ENCODE measurements at places on chromosomes 2 and 18.

DNA sequence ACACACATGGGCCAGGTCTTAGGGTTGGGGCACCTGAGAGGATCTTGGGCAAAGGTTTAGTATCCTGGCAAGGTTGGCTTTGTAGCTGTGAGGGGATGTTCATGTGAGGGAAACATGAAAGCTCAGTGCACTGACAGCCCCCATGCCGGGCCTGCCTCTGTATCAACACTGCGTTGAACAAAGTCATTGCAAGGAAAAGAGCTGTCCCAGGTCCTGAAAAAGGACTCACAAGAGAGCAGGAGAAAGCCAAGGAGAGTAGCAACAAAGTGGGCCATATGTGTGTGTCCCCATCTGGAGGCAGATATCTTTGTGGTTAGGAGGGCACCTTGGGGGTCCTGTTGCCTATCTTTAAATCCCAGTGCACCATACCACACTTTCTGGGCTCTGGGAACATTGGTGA lies 237.8 kb upstream of the THSD7B start:
- no peak for DNase-seq

DNA sequence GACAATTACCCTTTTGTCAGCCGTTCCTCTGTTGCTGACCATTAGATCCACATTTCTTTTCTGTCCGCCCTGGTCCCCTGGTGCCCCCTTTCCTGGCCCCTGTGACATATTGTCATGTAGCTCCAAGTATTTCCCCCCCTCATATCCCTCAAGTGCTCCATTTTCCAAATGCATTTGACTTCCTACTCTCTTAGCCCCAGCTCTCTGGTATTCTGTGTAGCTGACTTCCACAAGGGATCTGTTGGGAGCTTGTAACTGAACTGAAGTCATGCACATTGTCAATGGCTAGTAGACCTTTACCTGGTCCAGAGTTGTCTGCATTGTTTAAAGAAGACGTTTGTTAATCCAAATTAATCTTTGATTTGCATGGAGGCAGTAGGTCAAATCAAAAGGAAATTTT lies 34.8 kb downstream of the LIPG start:
- DNase-seq, result no peak

- DNase-seq, result no peak
Measured at GRCh38 chr2:99152199-99152895, 2.4 kb downstream of the TSGA10 start.

DNA sequence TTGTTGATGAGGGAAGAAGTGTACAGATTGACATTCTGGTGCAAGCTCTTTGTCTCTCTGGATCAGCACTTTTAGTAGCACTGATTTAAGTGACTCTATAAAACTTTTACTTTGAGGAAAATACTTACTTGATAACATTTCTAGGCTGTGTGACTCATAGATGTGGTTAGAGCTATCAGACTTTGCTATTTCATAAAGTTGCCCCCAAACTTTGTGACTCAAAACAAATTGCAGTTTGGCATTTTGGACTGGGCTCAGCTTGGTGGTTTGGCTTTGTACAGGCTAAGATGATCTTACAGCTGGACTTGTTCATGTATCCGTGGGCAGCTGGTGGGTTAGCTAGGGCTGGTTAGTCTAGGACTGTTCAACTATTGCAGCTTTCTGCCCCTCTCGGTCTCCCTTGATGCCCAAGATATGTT lies 42.1 kb upstream of the GLS start:
- no peak for DNase-seq

- DNase-seq, result no peak
Measured at GRCh38 chr18:3380384-3380961, 69.5 kb upstream of the TGIF1 start.

DNA sequence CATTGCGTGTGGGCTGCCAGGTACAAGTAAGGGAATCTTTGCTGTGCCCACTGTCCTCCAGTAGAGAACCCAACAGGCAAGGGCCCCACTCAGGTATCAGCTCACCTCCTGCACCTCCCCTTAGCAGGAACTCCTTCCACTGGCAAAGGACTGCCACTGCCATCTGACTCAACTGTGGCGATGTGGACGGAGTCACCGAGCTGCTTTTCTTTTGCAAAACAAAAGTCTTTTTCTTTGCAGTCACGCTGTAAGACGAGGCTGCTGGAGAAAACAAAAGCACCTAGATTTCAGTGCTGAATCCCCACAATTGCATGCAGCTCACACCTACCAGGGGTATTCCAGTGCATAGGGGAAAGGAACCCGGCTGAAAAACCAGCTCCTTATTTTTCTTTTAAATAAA lies 7.9 kb downstream of the MTERF4 start:
- no peak for DNase-seq

- no peak for DNase-seq
Measured at GRCh38 chr2:190405995-190406394, 2.2 kb upstream of the MFSD6 start.

GRCh38 chr18:46315161-46315560 lies 211.0 kb downstream of the HAUS1 start:
- no peak for DNase-seq

DNA sequence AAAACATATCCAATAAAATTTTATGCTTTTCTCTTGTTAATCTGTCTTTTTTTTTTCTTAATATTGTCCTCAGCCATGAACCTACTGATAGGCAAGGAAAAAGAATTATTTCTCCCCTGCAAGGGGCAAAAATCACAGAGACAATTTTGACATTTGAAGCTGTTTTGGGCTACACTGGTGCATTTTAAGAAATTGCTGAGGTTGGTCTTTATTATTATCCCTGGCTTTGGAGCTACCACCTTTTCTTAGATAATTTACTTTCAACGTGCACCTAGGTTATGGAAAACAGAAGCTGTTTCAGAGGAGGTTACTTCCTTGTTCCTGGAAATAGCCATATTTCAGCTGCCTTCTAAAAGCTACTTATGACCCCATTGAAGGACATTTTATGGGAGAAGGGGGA lies 195.5 kb upstream of the KYNU start:
- DNase-seq, result no peak

- DNase-seq, result no peak
Measured at GRCh38 chr2:128358941-128359731, 40.5 kb upstream of the HS6ST1 start.

DNA sequence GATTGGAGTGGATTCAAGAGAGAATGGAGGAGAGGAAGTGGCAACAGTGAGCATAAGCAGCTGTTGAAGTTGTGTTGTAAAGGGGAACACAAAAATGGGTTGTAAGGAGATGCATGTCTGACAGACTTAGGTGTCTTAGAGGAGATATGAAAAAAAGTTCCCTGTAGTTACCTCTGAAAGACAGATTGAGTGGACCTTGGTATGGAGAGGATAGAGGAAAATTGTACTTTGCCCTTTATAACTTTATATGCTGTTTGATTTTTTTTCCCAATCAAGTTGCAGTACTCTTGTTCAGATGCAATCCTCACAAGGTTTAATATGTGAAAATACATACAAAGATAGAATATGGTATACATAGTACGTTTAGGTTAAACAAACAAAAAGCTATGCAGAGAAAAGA lies 73.6 kb downstream of the LYPD6B start:
- no peak for DNase-seq

- no peak for DNase-seq
Measured at GRCh38 chr2:103159018-103159417, 397.2 kb downstream of the TMEM182 start.

- DNase-seq, result no peak
Measured at GRCh38 chr2:38527338-38528007, 75.3 kb downstream of the HNRNPLL start.

- no peak for DNase-seq
Measured at GRCh38 chr18:78766651-78767533, 212.7 kb upstream of the SALL3 start.

DNA sequence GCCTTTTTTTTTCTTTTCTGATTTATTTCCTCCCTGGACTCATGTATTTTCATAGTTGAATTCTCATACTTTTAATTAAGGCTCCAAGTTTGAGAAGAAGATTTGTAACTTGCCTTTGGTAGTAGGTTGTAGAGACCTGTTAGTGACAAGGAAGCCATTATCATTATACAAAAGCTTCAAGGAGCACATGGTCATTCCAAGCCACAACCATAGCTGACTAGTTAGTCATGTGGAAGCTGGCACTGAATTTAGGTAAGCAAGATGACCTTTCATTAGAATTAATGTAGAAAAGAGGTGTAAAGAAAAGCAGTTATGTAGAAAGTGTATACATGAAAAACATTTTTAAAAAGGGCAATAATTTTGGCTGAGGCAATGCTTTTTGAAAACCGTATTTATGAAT lies 89.7 kb downstream of the LRP1B start:
- DNase-seq, result no peak

- no peak for DNase-seq
Measured at GRCh38 chr18:40577239-40577980, 1377.6 kb upstream of the PIK3C3 start.

DNA sequence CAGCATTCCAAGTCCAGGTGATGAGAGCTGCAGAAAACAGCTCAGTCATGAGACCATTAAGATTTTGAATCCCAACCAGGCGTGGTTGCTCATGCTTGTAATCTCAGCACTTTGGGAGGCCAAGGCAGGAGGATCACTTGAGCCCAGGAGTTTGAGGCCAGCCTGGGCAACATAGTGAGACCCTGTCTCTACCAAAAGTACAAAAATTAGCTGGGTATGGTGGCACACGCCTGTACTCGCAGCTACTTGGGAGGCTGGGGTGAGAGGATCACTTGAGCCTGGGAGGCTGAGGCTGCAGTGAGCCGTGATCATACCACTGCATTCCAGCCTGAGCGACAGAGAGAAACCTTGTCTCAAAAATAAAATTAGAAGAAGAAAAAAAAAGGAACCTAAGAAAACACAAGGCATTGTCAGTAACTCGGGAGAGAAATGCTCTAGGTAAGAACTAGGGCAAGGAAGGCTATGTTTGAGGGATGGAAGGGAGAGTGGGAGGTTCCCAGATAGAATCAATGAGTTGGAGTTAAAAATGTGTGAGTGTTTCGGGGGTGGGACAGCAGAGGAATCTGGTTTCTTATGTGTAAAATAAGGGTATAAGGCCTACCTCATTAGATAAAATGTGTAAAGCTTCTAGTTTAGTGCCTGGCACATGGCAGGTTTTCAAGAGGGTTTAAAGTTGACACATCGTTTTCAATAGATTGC lies 23.3 kb upstream of the MTA3 start:
- DNase-seq, result no peak

DNA sequence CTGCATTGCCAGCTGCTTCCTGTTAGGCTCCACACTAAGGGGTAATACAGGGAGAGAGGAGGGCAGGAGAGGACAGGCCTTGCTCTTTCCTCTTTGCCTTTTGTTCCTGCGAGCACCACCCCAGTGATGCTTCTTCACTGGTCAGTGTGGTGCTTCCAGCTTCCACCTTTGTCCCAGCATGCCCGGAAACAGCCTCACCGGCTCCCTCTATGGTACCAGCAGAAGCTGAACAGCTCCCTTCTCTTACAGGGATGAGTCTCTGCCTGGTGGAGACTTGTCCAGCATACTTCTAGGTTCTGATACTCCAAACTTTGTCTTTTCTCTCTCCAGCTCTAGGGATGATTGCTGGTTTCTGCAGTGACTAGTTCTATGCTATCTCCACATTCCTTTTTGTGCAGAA lies 413.3 kb downstream of the TSN start:
- DNase-seq, result no peak

GRCh38 chr18:25349926-25350487 lies 2.0 kb downstream of the ZNF521 start:
- DNase-seq, result peak; percentile 66

DNA sequence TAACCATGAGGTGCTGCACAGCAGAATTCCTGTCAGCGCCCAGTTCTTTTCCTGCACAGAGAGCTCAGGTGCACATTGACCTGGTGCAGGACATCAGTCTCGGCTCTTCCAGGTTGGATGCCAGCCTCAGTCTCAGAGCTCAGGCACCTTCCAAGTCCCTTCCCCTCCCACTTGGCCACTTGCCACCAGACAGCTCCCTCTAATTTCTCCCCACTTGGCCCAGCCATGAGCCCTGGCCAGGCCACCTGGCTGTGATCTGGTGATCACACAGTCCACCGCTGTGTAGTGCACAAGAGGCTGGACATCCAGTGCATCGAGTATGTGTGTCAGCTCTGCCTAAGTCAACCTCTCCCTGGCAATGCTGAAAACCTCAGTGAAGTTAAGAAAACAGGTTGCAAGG lies 336.6 kb upstream of the MYT1L start:
- DNase-seq, result no peak

- DNase-seq, result peak; percentile 65
Measured at GRCh38 chr18:3044931-3045698, 32.2 kb upstream of the LPIN2 start.

- no peak for DNase-seq
Measured at GRCh38 chr2:156340377-156340776, 7.9 kb upstream of the NR4A2 start.

GRCh38 chr18:51668101-51668500 lies 470.6 kb upstream of the MEX3C start:
- peak; percentile 64 for DNase-seq

- no peak for DNase-seq
Measured at GRCh38 chr2:38509314-38509946, 93.3 kb downstream of the HNRNPLL start.

DNA sequence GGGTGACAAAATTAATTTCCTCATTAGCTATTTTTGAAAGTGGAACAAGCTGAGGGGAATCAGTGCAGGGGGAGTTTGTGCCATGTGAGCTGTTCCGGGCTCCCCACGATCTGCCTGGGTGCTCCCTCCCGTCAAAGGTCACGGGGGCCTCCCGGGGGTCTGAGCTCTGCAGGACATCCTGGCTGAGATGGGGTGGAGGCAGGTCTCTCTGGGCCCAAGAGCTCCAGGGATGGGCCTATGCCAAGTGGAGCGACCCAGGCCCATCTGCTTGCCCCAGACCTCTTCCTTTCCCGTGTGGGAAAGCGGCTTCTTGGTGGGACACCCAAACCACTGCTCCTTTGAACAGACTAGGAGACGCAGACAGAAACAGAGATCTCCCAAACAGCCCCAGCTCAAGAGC lies 143.3 kb upstream of the ID2 start:
- DNase-seq, result peak; percentile 51

GRCh38 chr2:125870264-125870663 lies 785.7 kb upstream of the GYPC start:
- no peak for DNase-seq

GRCh38 chr2:77034445-77034844 lies 487.7 kb downstream of the LRRTM4 start:
- DNase-seq, result no peak

- no peak for DNase-seq
Measured at GRCh38 chr18:39162013-39162827, 1596.6 kb upstream of the CELF4 start.

- DNase-seq, result no peak
Measured at GRCh38 chr2:20444993-20445910, 1.6 kb upstream of the RHOB start.

- DNase-seq, result no peak
Measured at GRCh38 chr18:58569490-58569911, 59.4 kb downstream of the ALPK2 start.

GRCh38 chr2:98543214-98543613 lies 65.1 kb downstream of the COA5 start:
- no peak for DNase-seq

- no peak for DNase-seq
Measured at GRCh38 chr18:26085056-26085455, 5.4 kb downstream of the SS18 start.

- DNase-seq, result no peak
Measured at GRCh38 chr18:8020132-8020846, 453.2 kb downstream of the PTPRM start.

- DNase-seq, result peak; percentile 91
Measured at GRCh38 chr2:231707625-231707926, 749 bp upstream of the PTMA start.

All from sciatic nerve (tissue), 2 donors.